Common myeloid progenitor, CD34-positive (primary cell): ENCODE measurements at places on chromosomes 3 and 15.

GRCh38 chr15:68798346-68799094 is 22.2 kb downstream of the ANP32A start:
- H3K27ac ChIP-seq = no peak overlapping the region
- peaks cover 8% of the 10 kb centered on the region for H3K4me1 ChIP-seq
- no peaks in the 10 kb centered on the region for H3K27me3 ChIP-seq
- H3K4me3 ChIP-seq = no peak overlapping the region

DNA sequence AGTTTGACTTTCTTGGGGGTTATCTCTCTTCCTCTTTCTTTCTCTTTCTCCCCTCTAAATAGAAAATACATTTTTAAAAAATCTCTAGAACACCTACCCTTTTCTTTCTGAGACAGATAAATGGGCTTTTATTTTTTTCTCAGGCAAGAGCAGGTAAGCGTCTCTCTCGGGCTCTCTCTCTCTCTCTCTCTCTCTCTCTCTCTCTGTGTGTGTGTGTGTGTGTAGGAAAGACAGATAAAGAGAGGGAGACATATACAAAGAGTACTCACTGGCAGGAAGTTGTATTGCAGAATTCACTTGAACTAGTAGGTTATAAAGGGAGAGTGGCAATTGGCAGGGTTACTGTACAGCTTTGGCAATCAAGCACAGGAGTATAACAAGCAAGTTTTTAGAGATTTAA is 118.1 kb upstream of the LSAMP start:
- H3K4me3 ChIP-seq = no peak overlapping the region
- H3K27me3 ChIP-seq = no peaks in the 10 kb centered on the region
- no peak overlapping the region for H3K27ac ChIP-seq
- no peak for DNase-seq
- H3K36me3 ChIP-seq = no peaks in the 10 kb centered on the region

- DNase-seq = peak; percentile 49
- no peaks in the 10 kb centered on the region for H3K36me3 ChIP-seq
- peaks cover 22% of the 10 kb centered on the region for H3K4me1 ChIP-seq
- H3K27me3 ChIP-seq = no peaks in the 10 kb centered on the region
- no peak overlapping the region for H3K27ac ChIP-seq
Measured at GRCh38 chr3:160044121-160044520, 55.5 kb downstream of the IL12A start.

DNA sequence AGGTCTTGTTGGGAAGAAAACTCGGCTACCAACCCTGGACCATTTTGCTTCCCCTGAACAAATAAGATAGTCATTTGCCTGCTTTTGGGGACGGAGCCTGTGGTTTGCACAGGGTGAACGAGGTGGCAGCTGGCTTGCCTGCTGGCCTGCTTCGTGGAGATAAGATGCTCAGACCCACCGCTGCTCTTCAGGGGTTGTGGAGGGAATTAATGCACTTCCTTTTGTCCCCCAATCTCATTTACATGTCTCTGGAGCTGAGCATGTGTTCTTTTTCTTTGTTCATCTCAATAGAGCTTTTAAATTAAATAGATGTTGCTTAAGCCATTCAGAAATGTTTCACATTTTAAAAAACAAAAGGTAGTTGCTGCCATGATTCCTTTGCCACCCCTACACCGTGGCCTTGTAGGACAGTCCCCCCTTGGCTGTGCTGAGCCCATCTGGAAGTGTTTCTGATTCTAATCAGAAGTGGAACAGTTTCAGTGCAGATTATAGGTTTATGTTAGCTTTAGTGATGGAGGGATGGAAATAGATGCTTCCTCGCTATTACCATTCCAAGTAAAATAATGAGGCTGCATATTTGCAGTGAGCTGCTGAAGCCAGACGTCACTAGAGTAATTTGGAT is 25.6 kb downstream of the APBA2 start:
- DNase-seq = peak; percentile 97
- peaks cover 17% of the 10 kb centered on the region for H3K4me1 ChIP-seq
- no peaks in the 10 kb centered on the region for H3K36me3 ChIP-seq
- H3K27ac ChIP-seq = no peak overlapping the region
- H3K4me3 ChIP-seq = no peak overlapping the region

DNA sequence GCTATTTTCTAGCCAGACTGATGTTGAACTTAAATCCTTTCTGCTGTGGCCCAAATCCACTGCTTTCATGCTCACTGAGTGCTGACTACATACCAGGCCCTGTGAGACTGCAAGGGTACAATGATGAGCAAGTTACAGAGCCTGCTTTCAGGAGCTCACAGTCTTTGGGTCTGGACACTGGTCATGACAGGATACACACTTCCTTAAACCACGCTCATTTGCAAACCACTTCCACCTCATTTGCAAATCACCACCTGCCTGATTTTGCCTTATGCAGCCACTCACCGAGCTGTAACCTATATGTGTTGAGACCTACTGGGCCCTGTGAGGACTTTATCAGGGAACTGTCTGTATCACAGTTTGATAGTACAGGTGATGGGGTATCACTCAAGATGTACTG is 50.2 kb upstream of the LRRC58 start:
- peaks cover 2% of the 10 kb centered on the region for H3K4me1 ChIP-seq
- no peak for DNase-seq
- H3K27ac ChIP-seq = no peak overlapping the region
- H3K36me3 ChIP-seq = peaks cover 13% of the 10 kb centered on the region

- H3K4me1 ChIP-seq = peaks cover 10% of the 10 kb centered on the region
- no peaks in the 10 kb centered on the region for H3K36me3 ChIP-seq
- peaks cover 30% of the 10 kb centered on the region for H3K27me3 ChIP-seq
- H3K27ac ChIP-seq = no peak overlapping the region
- no peak for DNase-seq
- H3K4me3 ChIP-seq = peak overlapping the region; percentile 77
Measured at GRCh38 chr15:99014803-99015697, 7.5 kb upstream of the PGPEP1L start.

DNA sequence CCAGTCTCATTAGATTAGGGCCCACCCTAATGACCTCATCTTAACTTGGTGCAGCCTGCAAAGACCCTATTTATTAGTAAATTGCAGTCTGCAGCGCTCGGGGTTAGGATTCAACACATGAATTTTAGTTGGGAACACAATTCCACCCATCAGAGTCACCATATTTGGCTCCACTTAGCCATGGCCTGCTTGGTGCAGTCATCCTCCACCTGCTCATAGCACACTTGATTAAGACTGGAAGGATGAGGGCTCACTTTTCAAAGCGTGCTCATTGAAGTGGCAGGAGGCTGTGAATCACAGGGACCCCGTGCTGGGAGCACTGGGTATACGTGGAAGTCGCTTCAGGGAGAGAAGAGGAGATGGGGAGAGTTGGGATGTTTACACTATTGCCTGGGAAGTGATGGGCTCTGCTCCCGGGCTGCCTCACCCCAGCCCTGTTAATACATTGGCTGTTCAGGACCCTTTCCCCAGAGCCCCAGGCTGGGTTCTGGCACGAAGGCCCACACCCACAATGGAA is 68.2 kb downstream of the ASB7 start:
- H3K4me1 ChIP-seq = no peaks in the 10 kb centered on the region
- no peak overlapping the region for H3K27ac ChIP-seq
- H3K36me3 ChIP-seq = no peaks in the 10 kb centered on the region
- no peak overlapping the region for H3K4me3 ChIP-seq
- no peak for DNase-seq
- H3K27me3 ChIP-seq = no peaks in the 10 kb centered on the region

GRCh38 chr15:57950381-57950946 is 115.0 kb downstream of the ALDH1A2 start:
- no peaks in the 10 kb centered on the region for H3K36me3 ChIP-seq
- no peak overlapping the region for H3K27ac ChIP-seq
- H3K4me3 ChIP-seq = no peak overlapping the region
- DNase-seq = no peak
- peaks cover 3% of the 10 kb centered on the region for H3K27me3 ChIP-seq

GRCh38 chr3:192482391-192482790 is 244.9 kb downstream of the FGF12 start:
- DNase-seq = no peak
- no peaks in the 10 kb centered on the region for H3K27me3 ChIP-seq
- H3K36me3 ChIP-seq = no peaks in the 10 kb centered on the region
- H3K4me1 ChIP-seq = no peaks in the 10 kb centered on the region
- H3K4me3 ChIP-seq = no peak overlapping the region

DNA sequence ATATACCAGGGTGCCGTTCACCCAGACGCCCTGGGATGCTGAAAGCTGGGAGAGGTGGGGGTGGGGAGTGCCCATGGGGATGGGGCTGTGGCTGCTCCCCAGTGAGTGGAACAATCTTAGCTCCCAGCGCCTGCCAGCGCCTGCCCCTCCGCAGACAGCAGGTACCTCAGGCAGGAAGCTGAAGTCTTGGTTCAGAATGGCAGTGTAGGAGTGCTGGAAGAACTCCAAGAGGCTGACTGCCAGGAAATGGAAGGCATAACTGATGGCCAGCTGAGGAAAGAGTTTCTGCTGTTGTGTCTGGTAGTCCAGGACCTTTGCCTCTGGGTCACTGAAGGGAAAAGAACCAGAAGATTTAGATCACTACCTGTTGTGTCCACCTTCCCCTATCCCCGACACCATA is 8.4 kb downstream of the ACOX2 start:
- H3K4me1 ChIP-seq = peaks cover 20% of the 10 kb centered on the region
- H3K27me3 ChIP-seq = no peaks in the 10 kb centered on the region
- H3K27ac ChIP-seq = no peak overlapping the region
- peaks cover 10% of the 10 kb centered on the region for H3K36me3 ChIP-seq
- peak; percentile 19 for DNase-seq

DNA sequence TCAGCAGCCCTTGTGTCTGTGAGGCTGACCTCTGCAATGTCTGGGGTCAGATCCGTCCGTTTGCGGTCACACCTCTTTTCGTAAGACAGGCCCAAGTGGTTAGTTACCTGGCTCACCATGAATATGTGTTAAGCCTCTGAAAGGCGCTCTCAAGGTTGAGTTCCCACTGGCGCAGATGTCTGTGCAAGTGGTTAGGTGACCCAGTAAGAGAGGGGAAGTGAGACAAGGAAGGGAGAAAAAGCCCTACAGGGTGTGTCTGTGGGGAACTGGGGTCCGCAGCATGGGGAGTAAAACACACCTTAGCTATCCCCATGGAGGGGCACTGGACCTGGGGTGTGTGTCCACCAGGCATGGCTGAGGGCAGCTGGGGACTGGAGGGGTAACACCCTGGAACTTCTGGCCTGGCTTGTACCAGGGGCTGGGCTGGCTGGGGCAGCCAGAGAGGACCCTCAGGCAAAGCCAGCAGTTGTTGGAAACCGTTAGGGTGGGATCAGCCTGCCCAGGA is 391.6 kb upstream of the PROK2 start:
- no peak overlapping the region for H3K4me3 ChIP-seq
- H3K27me3 ChIP-seq = no peaks in the 10 kb centered on the region
- peaks cover 21% of the 10 kb centered on the region for H3K4me1 ChIP-seq

DNA sequence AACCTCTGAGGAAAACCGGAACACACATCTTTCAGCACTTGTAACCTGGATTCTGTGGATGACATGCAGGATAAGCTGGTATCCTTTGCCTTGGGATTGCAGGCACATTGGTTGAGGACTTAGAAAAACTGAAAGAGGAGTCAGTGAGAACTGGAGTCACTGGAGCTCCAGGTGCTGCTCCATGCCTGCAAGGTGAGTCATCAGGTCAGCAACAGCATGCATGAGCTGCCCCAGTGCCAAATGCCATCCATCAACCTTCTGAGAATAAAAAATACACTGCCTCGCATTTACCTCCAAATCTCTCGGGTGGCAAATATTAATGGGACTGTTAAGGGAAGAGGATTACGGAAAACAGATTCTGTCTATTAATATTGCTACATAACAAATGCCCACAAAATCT is 729.1 kb downstream of the NTRK3 start:
- H3K27ac ChIP-seq = no peak overlapping the region
- DNase-seq = no peak
- no peaks in the 10 kb centered on the region for H3K36me3 ChIP-seq
- H3K4me3 ChIP-seq = no peak overlapping the region
- H3K27me3 ChIP-seq = no peaks in the 10 kb centered on the region
- H3K4me1 ChIP-seq = no peaks in the 10 kb centered on the region

DNA sequence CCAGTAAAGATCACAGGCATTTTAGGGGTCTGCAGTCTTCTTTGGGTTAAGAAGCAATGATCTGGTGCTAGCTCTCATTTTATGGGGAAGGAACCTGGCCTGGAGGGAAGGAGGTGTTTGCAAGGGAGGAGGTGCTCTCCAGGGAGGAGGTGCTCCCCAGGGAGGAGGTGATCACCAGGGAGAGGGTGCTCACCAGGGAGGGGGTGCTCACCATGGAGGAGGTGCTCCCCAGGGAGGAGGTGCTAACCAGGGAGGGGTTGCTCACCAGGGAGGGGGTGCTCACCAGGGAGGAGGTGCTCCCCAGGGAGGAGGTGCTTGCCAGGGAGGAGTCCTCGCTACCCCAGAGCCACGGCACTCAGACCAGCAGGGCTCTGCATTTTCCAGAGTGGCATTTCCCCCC is 115.7 kb downstream of the TLE3 start:
- H3K4me1 ChIP-seq = no peaks in the 10 kb centered on the region
- no peak for DNase-seq
- H3K27me3 ChIP-seq = no peaks in the 10 kb centered on the region
- H3K27ac ChIP-seq = no peak overlapping the region
- no peak overlapping the region for H3K4me3 ChIP-seq
- no peaks in the 10 kb centered on the region for H3K36me3 ChIP-seq

DNA sequence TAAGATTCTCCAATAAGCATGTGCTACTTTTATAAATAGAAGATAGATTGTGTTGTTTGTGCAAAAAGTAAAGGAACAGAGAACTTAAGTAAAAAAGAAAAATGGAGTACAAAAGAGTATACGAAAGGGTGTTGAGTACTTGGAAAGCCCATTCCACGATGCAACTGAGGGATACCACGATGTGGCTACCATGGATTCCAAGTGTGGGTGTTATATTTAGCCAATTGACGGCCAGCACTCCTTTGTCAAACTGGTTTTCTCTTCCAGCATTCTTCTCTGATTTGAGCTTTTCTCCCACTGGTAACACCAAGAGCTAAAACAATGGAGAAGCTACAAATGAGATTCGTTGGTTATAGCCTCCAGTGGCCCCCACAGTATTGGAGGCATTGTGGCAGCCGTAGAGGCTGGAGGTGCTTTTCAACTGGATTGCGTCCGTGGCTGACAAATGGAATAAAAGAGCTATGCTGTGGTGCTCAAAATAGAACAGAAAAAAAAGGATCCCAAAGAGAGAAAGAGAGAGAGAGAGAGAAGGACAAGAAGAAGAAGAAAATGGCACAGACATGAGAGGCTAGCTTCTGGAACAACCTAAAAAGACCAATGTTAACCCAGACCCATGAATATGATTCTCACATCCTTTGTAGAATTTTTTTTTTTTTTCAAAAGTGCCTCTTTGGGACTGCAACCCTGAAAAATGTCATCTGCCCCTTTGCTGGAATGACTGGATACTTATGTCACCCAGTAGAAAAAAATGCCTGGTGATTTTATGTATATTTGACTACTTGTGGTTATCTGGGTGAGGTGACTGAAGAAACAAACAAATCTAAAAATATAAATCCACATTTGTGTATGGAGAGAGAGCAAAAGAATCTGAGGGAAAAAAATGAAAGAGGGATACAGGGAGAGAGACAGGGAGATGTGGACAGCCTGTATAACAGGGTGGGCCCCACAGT is 345.1 kb downstream of the RORA start:
- peaks cover under 1% of the 10 kb centered on the region for H3K27me3 ChIP-seq
- H3K4me1 ChIP-seq = no peaks in the 10 kb centered on the region
- H3K36me3 ChIP-seq = no peaks in the 10 kb centered on the region
- H3K4me3 ChIP-seq = no peak overlapping the region
- no peak overlapping the region for H3K27ac ChIP-seq

GRCh38 chr15:67825881-67826716 is 790 bp downstream of the SKOR1 start:
- DNase-seq = peak; percentile 46
- no peaks in the 10 kb centered on the region for H3K36me3 ChIP-seq
- peaks cover 9% of the 10 kb centered on the region for H3K27me3 ChIP-seq
- no peak overlapping the region for H3K27ac ChIP-seq
- H3K4me1 ChIP-seq = no peaks in the 10 kb centered on the region
